B cell (primary cell): ENCODE measurements at places on chromosomes 6 and 20. TPM values are rescaled to one million over a fixed set of nuclear protein-coding genes. Genes with fewer than 3 reads are reported as not detected.

The SPEF1 gene
- not detected in 2 replicates for polyA plus RNA-seq

The CLIC5 gene
- polyA plus RNA-seq = 0.37 and 0.97 TPM in 2 replicates

The MCM8 gene
- polyA plus RNA-seq = 2.6 and 4.4 TPM in 2 replicates

The ARFGEF2 gene
- 10.8 and 18.1 TPM in 2 replicates for polyA plus RNA-seq

The HAO1 gene
- polyA plus RNA-seq = not detected in 2 replicates

The SNX5 gene
- 97.8 and 136 TPM in 2 replicates for polyA plus RNA-seq

The NR2E1 gene
- polyA plus RNA-seq = not detected in 2 replicates

The PLCB1 gene
- polyA plus RNA-seq = 0.07 and 0.18 TPM in 2 replicates

The GPLD1 gene
- polyA plus RNA-seq = 1.6 and 1.9 TPM in 2 replicates

The RBPJL gene
- not detected in 2 replicates for polyA plus RNA-seq

GRCh38 chr6:70764706-70765105 lies 97.0 kb downstream of the SMAP1 start:
- no peaks in the 10 kb centered on the region for H3K36me3 ChIP-seq
- H3K27ac ChIP-seq = no peak overlapping the region
- H3K27me3 ChIP-seq = no peaks in the 10 kb centered on the region
- no peak for DNase-seq
- H3K4me1 ChIP-seq = no peaks in the 10 kb centered on the region

DNA sequence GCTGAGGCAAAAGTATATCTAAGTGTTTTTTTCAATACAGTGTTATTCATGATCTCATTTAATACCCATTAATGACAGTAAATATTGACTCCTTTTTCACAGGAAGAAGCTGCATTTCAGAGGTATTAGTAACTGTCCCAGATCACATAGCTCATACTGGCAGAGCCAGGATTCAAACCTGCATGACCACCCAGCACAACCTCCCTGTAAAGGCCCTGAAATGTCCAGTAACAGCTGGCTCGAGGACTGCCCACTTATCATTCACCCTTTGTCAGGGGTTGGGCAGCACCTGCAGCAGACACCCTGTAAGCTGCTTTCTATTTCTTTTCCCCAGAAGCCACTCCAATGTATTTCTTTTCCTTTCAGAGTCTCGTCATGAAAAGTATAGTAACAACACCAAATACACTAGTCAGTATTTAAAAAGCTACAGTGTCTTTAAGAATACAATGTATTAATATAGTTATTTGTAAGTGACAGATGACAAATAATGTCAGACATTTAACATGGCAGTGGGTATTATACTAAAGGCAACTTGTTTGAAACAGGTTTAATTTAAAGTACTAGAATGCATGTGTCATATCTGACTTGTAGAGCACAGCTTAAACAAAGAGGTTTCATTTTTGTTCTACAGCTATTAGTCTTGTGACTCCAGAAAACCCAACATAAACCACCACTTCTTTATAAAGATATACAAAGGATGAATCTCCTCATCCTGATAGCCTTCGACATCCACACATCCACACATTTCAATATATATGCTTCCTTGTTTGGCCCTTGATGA lies 841.6 kb upstream of the GJE1 start:
- no peaks in the 10 kb centered on the region for H3K36me3 ChIP-seq
- DNase-seq = no peak
- no peak overlapping the region for H3K4me3 ChIP-seq
- H3K27me3 ChIP-seq = no peaks in the 10 kb centered on the region
- H3K4me1 ChIP-seq = no peaks in the 10 kb centered on the region

GRCh38 chr20:50380697-50381040 lies 129.5 kb upstream of the PTPN1 start:
- DNase-seq = no peak
- no peaks in the 10 kb centered on the region for H3K27me3 ChIP-seq
- no peaks in the 10 kb centered on the region for H3K36me3 ChIP-seq
- H3K27ac ChIP-seq = no peak overlapping the region

DNA sequence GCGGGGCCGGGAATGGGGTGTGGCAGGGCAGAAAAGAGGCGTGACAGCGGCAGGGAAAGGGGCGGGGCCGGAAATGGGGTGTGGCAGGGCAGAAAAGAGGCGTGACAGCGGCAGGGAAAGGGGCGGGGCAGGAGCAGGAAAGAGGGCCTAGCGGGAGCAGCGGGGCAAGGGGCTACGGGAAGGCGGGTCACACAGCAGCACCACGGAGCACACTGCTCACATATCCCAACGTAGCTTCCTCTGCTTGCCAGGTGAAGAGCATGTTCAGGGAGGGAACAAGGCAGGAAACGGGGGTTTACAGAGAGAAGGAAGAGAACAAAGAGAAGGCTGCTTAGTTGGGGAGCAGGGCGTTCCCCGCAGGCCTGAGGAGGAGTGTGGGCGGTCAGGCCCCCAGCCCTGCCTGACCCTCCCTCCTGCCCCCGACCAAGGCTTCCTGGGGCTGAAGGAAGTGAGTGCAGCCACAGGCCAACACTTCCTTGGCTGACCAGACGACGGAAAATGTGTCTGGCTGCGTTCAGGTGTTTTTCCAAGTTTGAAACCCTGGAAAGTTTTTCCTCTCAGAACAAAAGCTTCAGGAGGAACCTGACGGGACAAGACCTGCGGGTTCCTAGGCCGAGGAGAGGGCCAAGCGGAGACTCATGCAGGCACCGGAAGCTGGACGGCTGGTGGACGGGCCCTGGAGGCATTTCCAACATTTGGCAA lies 13.8 kb downstream of the UCKL1 start:
- peaks cover 65% of the 10 kb centered on the region for H3K36me3 ChIP-seq
- no peaks in the 10 kb centered on the region for H3K27me3 ChIP-seq
- DNase-seq = peak; percentile 38
- no peak overlapping the region for H3K4me3 ChIP-seq

DNA sequence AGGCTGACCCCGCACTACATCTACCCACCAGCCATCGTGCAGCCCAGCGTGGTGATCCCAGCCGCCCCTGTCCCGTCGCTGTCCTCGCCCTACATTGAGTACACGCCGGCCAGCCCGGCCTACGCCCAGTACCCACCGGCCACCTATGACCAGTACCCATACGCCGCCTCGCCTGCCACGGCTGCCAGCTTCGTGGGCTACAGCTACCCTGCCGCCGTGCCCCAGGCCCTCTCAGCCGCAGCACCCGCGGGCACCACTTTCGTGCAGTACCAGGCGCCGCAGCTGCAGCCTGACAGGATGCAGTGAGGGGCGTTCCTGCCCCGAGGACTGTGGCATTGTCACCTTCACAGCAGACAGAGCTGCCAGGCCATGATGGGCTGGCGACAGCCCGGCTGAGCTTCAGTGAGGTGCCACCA lies 16.4 kb downstream of the RBM38 start:
- peaks cover 80% of the 10 kb centered on the region for H3K36me3 ChIP-seq
- H3K4me1 ChIP-seq = peaks cover 13% of the 10 kb centered on the region
- H3K27me3 ChIP-seq = no peaks in the 10 kb centered on the region

DNA sequence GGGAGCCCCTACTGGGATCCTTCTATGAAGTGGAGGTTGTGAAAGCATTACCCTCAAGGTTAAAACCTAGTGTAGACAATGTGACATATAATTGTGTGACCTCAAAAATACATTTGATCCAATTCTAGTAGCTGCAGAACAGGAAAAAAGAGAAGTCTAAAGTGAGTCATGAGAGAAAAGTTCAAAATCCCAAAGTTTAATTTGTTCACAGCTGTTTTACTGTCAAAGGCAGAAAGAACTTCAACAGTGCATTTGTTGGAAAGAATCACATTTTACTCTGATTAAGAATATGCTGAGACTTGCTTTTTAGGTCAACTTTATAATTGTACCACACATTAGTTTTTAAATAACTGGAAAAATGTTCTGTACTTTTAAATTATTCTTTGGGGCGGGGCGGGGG lies 1027.4 kb upstream of the FLRT3 start:
- H3K36me3 ChIP-seq = no peaks in the 10 kb centered on the region
- no peaks in the 10 kb centered on the region for H3K27me3 ChIP-seq
- H3K4me3 ChIP-seq = no peak overlapping the region
- H3K27ac ChIP-seq = no peak overlapping the region
- no peaks in the 10 kb centered on the region for H3K4me1 ChIP-seq

- no peak for DNase-seq
- no peak overlapping the region for H3K4me3 ChIP-seq
- H3K27me3 ChIP-seq = no peaks in the 10 kb centered on the region
- H3K4me1 ChIP-seq = peaks cover 22% of the 10 kb centered on the region
Observed at GRCh38 chr20:49104365-49104648, 58.2 kb downstream of the CSE1L start.

- no peaks in the 10 kb centered on the region for H3K36me3 ChIP-seq
Observed at GRCh38 chr20:23334111-23334510, 16.5 kb upstream of the NXT1 start.

GRCh38 chr20:20946122-20946759 lies 159.9 kb downstream of the LINC00237 start:
- no peak overlapping the region for H3K27ac ChIP-seq
- no peaks in the 10 kb centered on the region for H3K36me3 ChIP-seq
- no peak overlapping the region for H3K4me3 ChIP-seq
- no peaks in the 10 kb centered on the region for H3K27me3 ChIP-seq

GRCh38 chr6:6834356-6835222 lies 246.1 kb downstream of the LY86 start:
- H3K4me3 ChIP-seq = no peak overlapping the region
- no peak overlapping the region for H3K27ac ChIP-seq
- H3K36me3 ChIP-seq = no peaks in the 10 kb centered on the region
- H3K4me1 ChIP-seq = no peaks in the 10 kb centered on the region
- no peaks in the 10 kb centered on the region for H3K27me3 ChIP-seq

- no peak for DNase-seq
- H3K36me3 ChIP-seq = no peaks in the 10 kb centered on the region
- H3K4me3 ChIP-seq = no peak overlapping the region
Observed at GRCh38 chr6:55705451-55706440, 126.8 kb upstream of the HMGCLL1 start.

DNA sequence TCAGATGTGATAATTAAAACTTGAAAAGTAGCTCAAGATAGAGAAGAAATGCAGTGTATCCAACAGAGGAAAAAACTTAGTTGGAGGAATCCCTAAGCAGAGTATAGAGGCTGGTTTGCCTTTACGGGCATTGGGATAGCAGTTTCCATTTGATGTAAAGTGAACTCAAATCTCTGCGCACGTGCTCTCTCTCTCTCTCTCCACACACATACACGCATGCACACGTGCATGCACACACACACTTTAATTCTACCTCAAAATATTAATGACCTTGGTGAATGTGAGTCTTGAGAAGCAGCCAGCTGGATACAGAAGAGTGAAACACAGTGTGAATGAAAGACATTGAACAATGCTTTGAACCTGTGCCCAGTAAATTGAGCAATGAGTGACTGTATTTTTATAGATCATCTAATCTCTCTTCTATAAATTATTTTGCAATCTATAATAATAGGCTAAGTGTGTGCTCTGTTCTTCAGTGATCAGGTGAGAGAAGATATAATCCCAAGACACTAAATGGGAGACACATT lies 247.7 kb upstream of the FAM83B start:
- H3K36me3 ChIP-seq = no peaks in the 10 kb centered on the region
- H3K4me1 ChIP-seq = no peaks in the 10 kb centered on the region
- H3K27me3 ChIP-seq = no peaks in the 10 kb centered on the region

- peaks cover 23% of the 10 kb centered on the region for H3K27me3 ChIP-seq
- no peak overlapping the region for H3K27ac ChIP-seq
- H3K4me3 ChIP-seq = no peak overlapping the region
- DNase-seq = no peak
- H3K36me3 ChIP-seq = no peaks in the 10 kb centered on the region
Observed at GRCh38 chr6:44339763-44340625, 2.5 kb upstream of the SPATS1 start.

- no peaks in the 10 kb centered on the region for H3K27me3 ChIP-seq
- no peaks in the 10 kb centered on the region for H3K36me3 ChIP-seq
- no peak overlapping the region for H3K4me3 ChIP-seq
- H3K4me1 ChIP-seq = peaks cover 49% of the 10 kb centered on the region
- peak; percentile 34 for DNase-seq
Observed at GRCh38 chr6:53361549-53362031, 12.8 kb upstream of the ELOVL5 start.

- no peaks in the 10 kb centered on the region for H3K36me3 ChIP-seq
- H3K4me1 ChIP-seq = peaks cover 8% of the 10 kb centered on the region
- no peaks in the 10 kb centered on the region for H3K27me3 ChIP-seq
- no peak overlapping the region for H3K27ac ChIP-seq
Observed at GRCh38 chr20:61909028-61909427, 156.7 kb downstream of the TAF4 start.

DNA sequence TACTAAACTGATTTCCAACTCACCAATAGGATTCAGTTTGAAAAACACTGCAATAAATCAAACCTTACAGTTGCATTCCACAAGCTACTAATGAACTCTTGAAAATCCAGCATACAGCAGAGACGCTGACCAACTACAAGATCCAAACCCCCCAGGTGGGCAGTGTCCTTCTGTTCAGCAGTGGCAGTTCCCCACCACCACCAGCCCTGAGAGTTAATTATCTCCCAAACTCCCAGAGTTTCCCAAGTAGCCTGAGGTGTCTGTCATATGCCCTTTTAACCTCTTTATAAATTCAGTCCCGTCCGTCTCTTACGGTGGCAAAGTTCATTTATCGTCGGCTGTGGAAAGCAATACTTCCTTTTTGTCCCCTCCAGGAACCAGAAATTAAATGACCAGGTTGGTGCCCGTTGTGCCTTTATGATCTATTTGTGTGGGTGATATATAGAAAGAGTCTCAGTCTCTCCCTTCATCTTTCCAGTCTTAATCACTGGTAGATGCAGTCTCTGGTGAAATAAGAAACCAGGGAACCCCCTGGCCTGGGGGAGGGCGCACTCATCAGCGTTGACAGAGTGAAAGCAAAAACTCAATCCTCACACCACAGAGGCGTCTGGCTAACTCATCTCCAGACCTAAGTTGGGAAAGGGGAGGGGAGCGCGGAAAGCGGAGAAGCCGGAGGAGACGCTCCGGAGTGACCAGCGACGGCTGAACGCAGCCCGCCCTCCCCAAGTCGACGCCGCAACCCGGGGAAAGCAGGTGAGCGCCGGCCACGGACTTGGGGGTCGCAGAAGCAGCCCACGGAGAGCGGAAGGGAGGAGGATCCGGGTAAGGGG lies 717 bp downstream of the MRPL14 start:
- H3K27ac ChIP-seq = peak overlapping the region; percentile 94
- peak overlapping the region; percentile 62 for H3K4me3 ChIP-seq
- DNase-seq = peak; percentile 79
- H3K4me1 ChIP-seq = peaks cover 51% of the 10 kb centered on the region
- H3K36me3 ChIP-seq = no peaks in the 10 kb centered on the region
- H3K27me3 ChIP-seq = no peaks in the 10 kb centered on the region

DNA sequence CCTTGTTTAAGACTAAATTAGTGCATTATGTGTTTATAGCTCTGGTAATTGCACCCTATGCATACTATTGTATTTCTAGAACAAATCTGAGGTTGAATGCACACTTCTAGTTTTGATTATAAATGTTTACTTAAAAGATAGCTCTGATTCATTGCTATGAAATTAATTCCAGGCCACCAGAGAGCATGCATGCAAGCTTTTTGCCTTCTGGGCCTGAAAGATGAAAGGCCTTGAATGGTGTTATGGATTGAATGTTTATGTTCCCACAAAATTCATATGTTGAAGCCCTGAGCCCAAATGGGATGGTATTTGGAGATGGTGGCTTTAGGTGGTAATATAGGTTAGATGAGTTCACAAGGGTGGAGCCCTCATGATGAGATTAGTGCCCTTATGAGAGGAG lies 695.0 kb upstream of the MAP3K7 start:
- no peak for DNase-seq
- H3K27ac ChIP-seq = no peak overlapping the region
- H3K4me1 ChIP-seq = no peaks in the 10 kb centered on the region
- no peaks in the 10 kb centered on the region for H3K27me3 ChIP-seq
- no peaks in the 10 kb centered on the region for H3K36me3 ChIP-seq
